ENCODE measurements at places on chromosomes 5 and 9. TPM values are rescaled to one million over a fixed set of nuclear protein-coding genes. Genes with fewer than 3 reads are reported as not detected.

ELAVL2 gene
- 0.24 TPM for total RNA-seq

DNA sequence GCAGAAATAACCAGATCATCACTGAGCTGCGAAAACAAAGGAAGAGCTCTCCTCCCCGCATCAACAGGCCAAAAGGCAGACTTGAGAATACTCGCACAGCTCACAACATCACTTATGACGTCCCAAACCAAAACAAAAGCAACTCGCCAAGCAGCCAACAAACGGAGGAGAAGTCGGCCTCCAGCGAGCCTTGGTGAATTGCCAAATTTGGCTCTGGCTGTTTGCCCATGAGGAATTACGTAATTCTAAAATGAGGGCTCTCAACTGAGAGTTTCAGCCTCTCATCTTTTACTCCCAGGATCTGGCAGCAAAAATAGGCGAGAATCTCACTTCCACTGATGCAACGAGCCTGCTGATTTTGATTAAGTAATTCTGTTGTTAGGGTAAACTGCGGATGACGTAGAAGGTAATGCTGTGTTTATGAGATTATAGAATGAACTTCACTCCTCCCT lies 51.7 kb upstream of the SEMA6A start:
- H3K36me3 ChIP-seq, result no peaks in the 10 kb centered on the region
- no peaks in the 10 kb centered on the region for H3K4me1 ChIP-seq
- H3K27me3 ChIP-seq, result no peaks in the 10 kb centered on the region
- no peak overlapping the region for H3K4me3 ChIP-seq

ADAMTSL2 gene
- total RNA-seq, result 0.24 TPM

DNA sequence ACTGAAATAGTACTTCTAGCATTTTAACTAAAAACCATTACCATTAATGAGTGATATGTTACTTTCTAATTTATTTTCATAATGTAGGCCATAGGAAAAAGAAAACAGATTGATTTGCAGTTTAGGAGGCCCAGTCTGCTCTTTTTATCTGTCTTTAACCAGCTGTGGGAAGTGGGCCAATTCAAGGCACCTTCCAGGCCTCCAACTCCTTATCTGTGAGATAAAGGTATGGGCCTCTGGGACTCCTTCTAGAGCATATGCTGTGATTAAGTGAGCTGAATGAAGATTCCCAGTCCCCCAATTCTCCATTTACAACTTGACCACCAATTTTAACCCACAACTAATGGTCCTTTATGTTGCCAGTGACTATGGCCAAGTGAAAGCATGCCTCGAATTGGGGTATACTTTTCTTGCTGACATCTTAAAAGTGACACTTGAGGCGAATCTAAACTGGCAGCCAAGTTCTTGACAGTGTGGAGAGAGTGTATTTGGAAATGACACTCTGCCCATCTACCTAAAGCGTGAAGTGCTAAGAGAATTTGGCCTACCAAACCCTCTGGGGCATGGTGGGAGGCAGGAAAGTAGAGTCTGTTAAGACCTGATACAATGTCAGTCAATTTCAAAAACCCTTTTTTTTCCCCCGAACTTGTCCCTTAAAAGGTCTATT lies 88.3 kb downstream of the PIK3R1 start:
- H3K4me1 ChIP-seq, result no peaks in the 10 kb centered on the region
- no peak overlapping the region for H3K4me3 ChIP-seq
- H3K27me3 ChIP-seq, result no peaks in the 10 kb centered on the region
- no peak for DNase-seq

GRCh38 chr9:131031005-131031641 lies 22.1 kb downstream of the LAMC3 start:
- no peaks in the 10 kb centered on the region for H3K27me3 ChIP-seq
- no peaks in the 10 kb centered on the region for H3K4me1 ChIP-seq

TMC1 gene
- 0.42 TPM for total RNA-seq

DNA sequence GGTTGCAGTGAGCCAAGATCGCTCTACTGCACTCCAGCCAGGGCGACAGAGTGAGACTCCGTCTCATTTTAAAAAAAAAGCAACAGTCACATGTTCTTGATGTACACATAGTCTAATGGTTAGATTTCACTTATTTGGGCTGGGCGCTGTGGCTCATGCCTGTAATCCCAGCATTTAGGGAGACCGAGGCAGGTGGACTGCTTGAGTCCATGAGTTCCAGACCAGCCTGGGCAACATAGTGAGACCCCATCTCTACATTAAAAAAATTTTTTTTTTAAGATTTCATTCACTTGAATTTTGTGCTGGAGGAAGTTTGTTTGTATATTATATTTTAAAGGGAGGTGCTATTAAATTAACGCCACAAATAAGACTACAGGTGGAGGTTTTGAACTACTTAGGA lies 21.9 kb downstream of the WNT8A start:
- H3K4me3 ChIP-seq, result no peak overlapping the region
- no peak overlapping the region for H3K27ac ChIP-seq
- DNase-seq, result no peak
- H3K36me3 ChIP-seq, result no peaks in the 10 kb centered on the region
- H3K4me1 ChIP-seq, result no peaks in the 10 kb centered on the region
- H3K27me3 ChIP-seq, result no peaks in the 10 kb centered on the region

- H3K27me3 ChIP-seq, result no peaks in the 10 kb centered on the region
- H3K27ac ChIP-seq, result no peak overlapping the region
- H3K4me3 ChIP-seq, result no peak overlapping the region
Observed at GRCh38 chr5:28014779-28015178, 976.4 kb upstream of the CDH9 start.

DNA sequence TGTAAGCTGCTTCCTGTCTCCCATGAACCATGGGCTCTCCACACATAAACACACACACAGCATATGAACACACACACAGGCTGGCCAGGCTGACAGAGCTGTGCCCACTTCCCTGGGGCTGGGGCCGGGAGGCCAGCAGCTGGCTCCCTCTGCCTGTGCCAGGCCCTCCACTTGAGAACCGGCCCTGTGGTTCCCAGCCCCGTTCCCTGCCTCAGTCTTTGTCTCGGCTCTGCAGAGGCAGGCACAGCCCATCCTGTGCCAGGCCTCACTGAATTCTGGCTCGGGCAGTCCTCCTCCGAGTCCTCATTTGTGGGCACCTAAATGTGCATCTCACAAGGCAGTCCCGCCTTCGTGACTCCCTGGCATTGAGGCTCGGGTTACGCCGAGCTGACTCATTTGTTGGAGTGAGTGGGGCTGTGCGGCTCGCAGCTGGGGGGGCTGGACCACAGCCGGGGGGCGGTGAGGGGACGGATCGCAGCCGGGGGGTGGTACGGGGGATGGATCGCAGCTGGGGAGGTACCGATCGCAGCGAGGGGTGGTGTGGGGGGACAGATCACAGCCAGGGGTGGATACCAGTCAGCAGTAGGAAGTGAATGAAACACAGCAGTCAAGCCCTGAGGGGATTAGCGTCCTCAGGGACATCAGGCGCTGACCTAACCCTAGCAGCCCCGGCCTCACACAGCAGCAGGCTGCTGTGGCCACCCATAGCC lies 72.3 kb downstream of the PSMB7 start:
- DNase-seq, result peak; percentile 45
- peak overlapping the region; percentile 44 for H3K27ac ChIP-seq
- H3K27me3 ChIP-seq, result no peaks in the 10 kb centered on the region
- peaks cover 3% of the 10 kb centered on the region for H3K36me3 ChIP-seq
- H3K4me1 ChIP-seq, result no peaks in the 10 kb centered on the region
- no peak overlapping the region for H3K4me3 ChIP-seq
